Thoracic aorta (tissue), 2 donors: ENCODE measurements at places on chromosomes 13 and 19.

- DNase-seq = no peak
Observed at GRCh38 chr13:50401721-50402465, 386.6 kb downstream of the KCNRG start.

DNA sequence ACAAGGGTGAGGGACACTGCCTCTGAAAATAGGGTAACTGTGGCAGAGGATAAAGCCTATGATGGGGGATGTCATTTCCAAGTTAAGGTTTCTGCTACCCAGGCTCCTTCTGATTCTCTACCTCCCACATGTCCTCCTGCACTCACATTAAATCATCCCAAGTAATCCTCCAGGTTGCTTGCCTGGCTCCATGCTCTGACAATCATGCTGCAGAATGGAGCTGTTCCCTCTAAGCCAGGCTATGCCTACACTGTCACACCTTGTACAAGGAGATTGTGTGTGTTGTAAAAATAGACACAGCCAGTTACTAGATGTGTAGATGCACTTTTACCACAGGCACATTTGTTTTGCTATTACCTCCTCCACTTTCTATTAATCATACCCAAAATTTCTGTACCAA is 8.0 kb downstream of the ZNF416 start:
- no peak for DNase-seq

GRCh38 chr19:42017040-42017439 is 23.0 kb upstream of the ATP1A3 start:
- no peak for DNase-seq

GRCh38 chr13:41182231-41182630 is 12.1 kb downstream of the KBTBD7 start:
- DNase-seq = no peak

DNA sequence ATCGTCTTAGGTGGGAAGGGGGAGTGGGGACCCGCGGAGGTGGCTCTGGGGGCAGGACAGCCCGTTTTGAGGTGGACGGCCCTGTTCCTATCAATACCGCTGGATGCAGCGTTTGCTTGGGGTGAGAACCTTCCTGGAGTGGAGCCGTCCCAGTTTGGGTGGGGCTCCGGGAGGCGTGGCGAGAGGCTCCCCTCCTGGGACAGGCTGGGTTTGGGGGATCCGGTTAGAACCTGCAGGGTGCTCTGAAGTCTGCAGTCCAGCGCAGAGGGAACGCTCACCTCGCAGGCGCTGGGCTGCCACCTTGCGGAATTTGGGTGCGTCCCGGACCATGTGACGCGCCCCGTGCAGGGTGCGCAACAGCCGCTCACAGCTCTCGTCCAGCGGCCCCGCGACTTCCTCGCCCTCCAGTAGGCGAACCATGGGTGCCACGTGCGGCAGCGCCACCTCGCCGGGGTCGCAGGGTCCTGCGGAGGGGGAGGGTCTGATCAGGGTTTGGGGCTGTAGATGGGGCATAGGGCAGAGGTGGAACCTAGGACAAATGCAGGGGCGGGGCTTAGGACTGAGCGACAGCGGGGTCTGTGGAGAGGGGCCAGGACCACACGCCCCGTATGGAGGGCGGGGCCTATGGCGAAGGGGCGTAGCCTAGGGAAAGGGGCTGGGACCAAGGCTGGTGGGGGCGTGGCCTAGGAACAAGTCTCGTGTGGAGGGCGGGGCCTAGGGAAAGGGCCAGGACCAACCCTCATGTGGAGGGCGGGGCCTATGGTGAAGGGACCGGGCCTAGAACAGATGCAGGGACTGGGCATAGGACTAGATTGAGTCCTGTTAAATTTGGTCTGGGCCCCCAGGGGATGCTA is 13.8 kb downstream of the SH2D3A start:
- no peak for DNase-seq
